ENCODE measurements at places on chromosomes 4 and X.

DNA sequence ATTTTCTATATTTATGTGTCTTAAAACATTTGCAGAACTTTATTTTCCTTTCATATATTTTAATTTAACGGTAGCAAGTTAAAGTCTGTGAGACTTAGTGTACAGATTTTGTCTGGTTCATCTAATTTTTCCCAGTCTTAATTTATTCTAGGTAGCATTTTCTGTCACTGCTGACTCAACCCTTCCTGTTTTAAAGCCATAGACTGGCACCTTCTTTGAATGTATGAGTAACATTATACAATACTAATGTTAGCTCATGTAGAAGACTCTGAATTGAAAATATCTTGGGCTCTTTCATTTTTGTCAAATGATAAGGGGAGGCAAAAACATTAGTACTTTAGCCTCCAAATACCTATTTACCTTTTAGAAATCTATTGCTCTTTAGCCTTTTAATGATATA, 43.6 kb downstream of the BLTP1 start:
- no peak for DNase-seq

- no peak for DNase-seq
Observed at GRCh38 chr4:47109379-47109778, 78.0 kb downstream of the GABRB1 start.

DNA sequence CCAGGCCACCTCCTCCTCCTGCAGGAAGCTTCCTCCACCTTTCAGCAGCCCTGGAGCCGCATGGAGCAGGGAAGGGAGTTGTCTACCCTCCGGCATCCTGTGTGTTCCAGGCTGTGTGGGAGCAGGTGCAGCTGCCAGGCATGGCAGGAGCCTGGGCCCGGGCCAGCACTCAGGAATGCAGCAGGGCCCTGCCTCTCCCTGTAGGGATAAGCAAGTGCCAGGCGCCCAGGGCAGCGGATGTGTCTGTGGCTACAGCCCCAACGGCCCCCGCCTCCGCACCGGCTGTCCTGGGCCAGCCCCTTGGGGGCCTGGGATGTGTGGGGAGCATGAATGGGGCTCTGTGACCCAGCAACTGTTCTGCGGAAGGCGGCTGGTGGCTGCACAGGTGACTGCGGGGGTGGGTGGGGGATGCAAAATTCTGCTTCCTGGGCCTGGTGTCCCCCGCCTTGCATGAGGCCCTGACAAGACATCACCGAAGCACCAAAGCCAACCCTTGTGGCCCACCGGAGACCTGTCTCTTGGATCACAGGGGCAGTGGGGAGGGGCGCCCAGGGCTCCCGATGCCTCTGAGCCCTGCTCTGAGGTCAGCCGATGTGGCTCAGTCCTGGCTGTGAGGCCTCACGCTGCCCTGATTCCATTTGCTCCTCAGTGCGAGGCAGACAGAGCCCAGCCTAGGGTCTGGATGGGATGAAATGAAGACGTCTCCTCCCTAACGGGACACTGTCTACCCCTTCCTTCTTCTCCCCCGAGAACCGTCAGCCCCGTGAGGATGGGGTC, 1.4 kb upstream of the DOK7 start:
- DNase-seq: peak; percentile 29

DNA sequence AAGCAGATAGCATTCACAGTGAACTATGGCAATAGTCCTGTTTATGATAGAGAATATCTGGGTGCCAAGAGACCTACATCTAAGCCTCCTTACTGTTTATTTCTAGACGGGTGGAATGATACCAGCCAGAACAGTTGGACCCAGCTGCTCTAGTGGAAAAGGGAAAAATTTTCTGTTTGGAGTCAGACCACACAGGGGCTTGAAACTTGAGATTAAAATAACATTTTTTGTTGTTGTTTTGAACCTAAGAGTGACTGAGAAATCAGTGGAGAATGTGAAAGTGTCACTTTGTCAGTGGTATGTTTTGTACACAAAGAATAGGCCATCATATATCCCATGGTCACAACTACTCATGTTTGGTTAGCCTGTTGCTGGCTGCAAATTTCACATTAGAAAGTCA, 105.7 kb downstream of the AGTR2 start:
- no peak for DNase-seq

DNA sequence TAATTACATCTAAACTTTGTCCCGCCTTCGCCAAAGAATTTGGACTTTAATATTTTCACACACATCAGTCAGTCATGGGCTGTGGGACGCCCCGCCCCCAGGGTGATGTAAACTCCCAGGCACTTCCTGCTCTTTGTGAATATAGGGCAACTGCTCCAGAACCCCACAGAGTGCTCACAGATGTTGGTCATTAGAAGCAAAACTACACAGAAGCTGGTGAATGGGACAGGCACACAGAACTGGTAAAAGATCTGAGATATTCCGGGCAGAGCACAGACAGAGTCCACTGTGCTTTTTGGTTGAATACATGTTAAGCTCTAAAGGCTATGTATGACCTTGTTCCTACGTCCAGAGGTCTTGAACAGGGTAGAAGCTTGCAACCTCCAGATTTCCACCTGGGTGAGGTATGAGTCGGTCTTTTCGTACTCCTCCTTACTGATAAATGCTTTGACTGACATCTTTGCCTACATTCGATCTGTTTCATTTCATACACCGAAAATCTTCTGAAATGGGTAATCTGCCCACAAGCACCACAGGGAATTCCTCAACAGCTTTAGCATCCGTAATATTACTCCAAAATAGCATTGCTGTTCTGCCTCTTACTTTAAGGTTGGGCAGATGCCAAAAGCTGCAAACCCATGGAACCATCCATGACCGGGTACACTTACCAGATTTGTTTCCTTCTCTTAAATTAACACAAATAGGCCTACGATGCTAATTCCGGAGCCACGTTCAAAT, 144.6 kb downstream of the AMELX start:
- DNase-seq: no peak
